ENCODE measurements at places on chromosomes 7 and 10. TPM values are rescaled to one million over a fixed set of nuclear protein-coding genes. Genes with fewer than 3 reads are reported as not detected.

Gene TUBAL3
- total RNA-seq: not detected

Gene KIF20B
- total RNA-seq: 23.5 TPM

Gene EBF3
- total RNA-seq: 0.36 TPM

Gene NUPR2
- not detected for total RNA-seq

Gene SPDYE8
- not detected for total RNA-seq

Data from IMR-90 (cell line).